CD4-positive, CD25-positive, alpha-beta regulatory T cell (primary cell): ENCODE measurements at places on chromosomes 11 and 22. TPM values are rescaled to one million over a fixed set of nuclear protein-coding genes. Genes with fewer than 3 reads are reported as not detected.

The ACAD8 gene
- 19.9 TPM for polyA plus RNA-seq

The CCDC87 gene
- polyA plus RNA-seq = not detected

The POTEH gene
- not detected for polyA plus RNA-seq

The SYT9 gene
- polyA plus RNA-seq = not detected

The SCGB2A2 gene
- polyA plus RNA-seq = not detected

The VPS51 gene
- polyA plus RNA-seq = 109 TPM
